Stimulated activated CD8-positive, alpha-beta memory T cell treated with anti-CD3 and anti-CD28 coated beads, Interleukin-7, amount 100 ng/mL, for 1 hour (primary cell): ENCODE measurements at places on chromosomes 13 and 19.

DNA sequence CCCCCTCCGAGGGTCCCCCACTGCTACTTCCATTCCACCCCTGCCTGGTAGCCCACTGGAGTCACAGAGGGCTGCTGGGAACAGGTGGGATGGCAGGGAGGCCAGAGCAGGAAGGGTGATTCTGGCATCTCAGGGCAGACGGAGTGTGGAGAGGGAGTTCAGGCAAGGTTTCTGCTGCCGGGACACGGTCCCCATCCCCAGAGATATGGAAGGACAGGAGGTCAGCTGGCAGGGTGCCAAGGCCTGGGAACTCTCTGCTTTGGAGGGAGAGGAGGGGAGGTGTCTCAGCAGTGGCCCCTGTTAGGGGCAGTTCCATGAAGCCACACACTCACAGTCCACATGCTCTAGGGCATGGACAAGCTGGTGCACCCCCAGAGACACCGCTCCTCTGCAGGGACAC is 68.1 kb downstream of the CHST8 start:
- DNase-seq: no peak

- no peak for DNase-seq
Measured at GRCh38 chr13:27619093-27619727, 1.1 kb downstream of the LNX2 start.

DNA sequence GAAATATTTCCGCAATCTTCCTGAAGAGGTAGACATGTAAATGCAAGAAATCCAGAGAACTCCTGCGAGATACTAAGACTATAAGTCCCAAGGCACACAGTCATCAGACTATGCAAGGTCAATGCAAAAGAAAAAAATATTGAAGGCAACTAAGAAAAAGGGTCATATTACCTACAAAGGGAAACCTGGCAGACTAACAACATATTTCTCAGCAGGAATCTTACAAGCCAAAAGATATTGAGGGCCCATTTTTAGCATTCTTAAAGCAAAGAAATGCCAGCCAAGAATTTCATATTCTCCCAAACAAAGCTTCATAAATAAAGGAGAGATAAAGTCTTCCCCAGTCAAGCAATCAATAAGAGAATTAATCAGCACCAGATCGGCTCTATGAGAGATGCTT is 298.5 kb upstream of the ATXN8OS start:
- DNase-seq: no peak

DNA sequence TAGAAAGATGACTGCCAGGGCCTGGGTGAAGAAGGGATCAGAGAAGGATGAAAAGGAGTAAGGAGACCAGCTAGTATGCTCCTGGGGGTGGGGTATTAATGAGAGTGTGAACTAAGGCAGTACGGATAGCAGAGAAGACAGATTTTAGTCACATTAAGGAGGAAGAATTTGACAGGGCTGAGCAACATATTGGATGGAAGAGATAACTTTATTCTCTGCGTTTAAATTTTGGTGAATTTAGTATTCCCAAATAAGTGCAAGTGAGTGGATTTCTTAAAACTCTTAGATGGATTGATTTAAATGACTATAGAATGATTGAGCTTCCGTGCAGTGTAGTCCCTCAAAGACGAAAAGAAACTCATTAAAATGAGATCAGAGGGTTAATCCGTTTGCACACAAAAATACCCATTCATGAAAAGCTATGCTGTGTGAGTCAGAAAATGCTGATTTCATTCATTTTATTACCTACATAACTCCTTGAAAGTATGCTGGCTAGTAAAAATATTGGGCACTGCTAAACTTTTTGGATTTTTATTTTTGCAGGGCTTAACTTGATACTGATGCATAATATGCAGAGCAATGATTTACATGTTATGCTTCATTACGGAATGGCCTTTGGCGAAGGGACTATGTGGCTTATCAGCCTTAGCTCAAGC is 54.1 kb downstream of the WDFY2 start:
- DNase-seq: no peak

GRCh38 chr19:12580180-12580694 is 29.0 kb upstream of the ZNF564 start:
- DNase-seq: no peak
